ENCODE measurements at places on chromosomes 1 and 21. TPM values are rescaled to one million over a fixed set of nuclear protein-coding genes. Genes with fewer than 3 reads are reported as not detected.

ETV3L gene
- not detected for total RNA-seq

DNA sequence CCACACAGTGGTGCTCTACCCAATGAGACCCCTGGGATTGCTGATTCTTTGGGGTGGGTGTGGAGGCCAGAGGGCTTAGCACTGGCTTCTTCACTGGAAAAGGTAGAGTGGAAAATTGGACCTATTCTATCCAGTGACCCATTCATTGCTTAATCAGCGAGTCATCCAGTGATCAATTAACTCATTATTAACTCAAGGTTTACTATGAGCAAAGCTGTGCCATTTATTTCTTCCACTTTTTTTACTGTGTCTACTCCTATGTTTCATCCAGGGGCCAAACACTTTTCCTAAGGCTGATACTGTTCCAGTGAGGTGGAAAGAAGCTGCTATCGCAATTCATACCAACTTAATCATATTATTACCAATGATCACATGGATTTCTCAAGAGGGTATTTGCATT, 363.9 kb downstream of the RPS6KC1 start:
- DNase-seq, result no peak

RUNX1 gene
- total RNA-seq, result 5.3 TPM

DNA sequence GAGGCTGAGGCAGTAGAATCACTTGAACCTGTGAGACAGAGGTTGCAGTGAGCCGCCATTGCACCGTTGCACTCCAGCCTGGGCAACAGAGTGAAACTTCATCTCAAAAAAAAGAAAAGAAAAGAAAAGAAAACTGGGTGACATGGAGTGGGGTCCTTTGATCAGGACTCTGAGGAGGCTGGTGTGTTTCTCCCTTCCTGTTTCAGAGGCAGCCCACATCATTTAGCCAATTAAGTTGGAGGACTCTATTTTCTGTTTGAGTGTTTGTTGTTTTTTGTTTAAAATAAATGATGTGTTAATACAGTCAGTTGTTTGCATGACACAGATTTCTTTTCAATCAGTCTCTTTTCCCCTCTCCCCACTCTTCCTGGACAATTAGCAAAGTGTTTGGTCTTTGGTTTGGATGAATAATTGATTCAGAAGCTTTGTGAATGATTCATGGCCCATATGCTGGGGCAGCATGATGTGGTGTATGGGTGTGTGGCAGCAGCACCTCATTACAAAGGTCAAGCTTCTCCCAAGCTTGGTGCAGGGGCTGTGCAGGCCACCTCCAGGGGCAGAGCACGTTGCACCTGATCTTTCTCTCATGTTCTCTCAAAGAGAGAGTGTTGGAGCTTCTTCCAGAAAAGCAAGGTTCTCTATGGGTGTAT, 48.8 kb downstream of the CACNA1E start:
- no peak for DNase-seq
